Head of caudate nucleus (tissue), 42 donors: ENCODE measurements at places on chromosomes 11 and 22.
A peak's percentile ranks its signal among the peaks of the same experiment; 100 is the strongest.

DNA sequence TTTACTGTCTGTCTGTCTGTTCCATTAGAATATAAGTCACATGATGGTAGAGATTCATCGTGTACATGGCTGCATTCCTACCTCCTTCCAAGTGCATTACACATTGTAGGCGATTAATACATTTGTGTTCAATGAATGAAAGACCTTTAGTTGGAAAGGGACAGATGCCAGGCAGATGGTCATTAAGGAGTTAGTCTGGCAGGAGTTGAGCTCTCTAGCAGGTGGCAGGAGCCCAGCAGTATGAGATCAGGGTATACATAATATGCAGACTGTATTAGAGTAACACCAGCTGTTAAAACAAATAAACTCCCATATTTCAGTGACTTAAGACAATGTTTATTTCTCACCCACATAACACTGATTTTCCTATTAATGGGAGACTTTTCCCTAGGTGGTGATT is 147.7 kb upstream of the LARGE1 start:
- DNase-seq = no peak

DNA sequence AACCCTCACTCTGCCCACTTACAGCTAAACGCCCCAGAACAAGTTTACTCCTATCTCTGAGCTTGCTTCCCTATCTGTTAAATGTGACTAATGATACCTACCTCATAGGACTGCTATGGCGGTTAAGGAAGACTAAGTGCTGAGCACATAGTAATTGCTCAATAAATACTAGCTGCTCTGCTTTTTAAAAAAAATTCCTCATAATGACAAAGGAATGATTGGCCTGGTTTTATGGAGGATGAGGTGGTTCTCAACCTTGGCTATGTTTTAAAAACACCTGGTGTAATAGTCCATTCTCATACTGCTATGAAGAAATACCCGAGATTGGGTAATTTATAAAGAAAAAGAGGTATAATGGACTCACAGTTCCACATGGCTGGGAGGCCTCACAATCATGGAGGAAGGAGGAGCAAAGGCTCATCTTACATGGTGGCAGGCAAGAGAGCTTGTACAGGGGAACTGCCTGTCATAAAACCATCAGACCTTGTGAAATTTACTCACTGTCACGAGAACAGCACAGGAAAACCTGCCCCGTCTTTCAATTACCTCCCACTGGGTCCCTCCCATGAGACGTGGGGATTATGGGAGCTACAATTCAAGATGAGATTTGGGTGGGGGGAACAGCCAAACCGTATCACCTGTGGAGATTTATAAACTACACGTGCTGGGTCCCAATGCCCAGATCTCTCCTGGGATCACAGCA is 127.2 kb upstream of the SYT13 start:
- DNase-seq = no peak

GRCh38 chr22:25347752-25348102 is 128.3 kb downstream of the CRYBB2 start:
- no peak for DNase-seq

- DNase-seq = no peak
Measured at GRCh38 chr11:19432370-19433061, 191.8 kb upstream of the E2F8 start.

DNA sequence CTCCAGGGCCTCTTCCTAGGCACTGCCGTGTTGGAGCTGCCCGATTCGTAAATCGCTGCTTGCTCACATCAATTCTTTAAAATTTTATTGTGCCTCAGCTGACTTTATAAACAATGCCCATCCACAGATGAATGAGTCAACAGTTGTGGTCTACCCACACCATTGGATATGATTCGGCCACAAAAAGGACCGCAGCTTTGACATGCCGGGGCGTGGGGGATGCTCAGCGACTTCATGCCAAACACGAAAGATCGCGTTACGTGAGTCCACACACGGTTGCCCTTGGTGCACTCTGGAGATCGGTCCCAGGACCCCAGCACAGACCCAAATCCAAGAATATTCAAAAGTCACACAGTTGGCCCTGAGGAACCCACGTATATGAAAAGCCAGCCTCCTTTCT is 195.7 kb downstream of the CTTN start:
- DNase-seq = no peak

DNA sequence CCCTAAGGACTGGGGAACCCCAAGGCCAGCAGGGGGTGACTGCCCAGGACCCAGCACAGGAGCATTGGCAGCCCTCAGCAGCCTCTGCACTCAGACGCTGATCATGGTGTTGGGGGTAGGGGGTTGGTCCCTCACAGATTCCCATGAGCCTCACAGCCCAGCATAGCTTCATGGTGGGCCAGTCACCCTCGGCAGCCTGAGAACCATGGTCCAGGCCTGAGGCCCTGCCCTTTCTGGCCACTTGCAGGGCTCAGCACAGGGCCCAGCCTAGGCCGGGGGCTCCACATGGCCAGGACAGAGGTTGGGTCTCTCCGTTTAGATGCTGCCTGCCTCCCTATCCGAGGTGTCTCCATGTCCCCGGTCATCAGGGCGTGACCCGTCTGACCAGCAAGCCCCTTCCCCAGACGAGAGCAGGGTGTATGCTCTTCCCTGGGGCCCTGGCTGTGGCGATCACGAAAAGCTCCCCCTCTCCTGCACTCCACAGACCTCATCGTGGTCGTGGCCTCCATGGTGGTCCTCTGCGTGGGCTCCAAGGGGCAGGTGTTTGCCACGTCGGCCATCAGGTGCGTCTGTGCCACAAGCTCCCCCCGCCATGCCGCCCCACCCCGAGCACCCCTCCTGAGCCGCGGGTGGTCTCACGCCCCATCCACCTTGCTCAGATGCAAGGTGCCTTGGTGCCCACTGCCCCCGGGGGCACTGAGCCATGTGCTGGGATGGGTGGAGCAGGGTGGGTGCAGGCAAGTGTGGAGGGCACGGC is 126.2 kb downstream of the KCNQ1 start:
- DNase-seq = no peak

DNA sequence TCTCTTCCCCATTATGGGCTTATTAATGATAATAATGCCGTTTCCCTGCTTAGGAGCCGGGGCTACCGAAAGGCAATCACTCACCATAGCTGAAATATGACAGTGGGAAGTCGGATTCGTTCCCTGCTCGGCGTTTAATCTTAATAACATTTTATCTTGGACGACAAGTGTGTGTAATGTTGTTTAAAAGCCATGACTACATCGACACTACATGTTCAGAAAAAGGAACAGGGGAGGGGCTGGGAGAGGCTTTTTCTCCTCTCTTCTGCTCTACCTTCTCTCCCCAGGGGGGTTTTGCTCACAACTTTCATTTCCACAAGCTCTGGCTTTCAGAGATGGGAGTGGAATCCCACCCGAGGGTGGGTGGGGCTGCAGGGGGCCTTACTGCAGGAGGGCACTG is 105.5 kb downstream of the DSCAML1 start:
- no peak for DNase-seq

DNA sequence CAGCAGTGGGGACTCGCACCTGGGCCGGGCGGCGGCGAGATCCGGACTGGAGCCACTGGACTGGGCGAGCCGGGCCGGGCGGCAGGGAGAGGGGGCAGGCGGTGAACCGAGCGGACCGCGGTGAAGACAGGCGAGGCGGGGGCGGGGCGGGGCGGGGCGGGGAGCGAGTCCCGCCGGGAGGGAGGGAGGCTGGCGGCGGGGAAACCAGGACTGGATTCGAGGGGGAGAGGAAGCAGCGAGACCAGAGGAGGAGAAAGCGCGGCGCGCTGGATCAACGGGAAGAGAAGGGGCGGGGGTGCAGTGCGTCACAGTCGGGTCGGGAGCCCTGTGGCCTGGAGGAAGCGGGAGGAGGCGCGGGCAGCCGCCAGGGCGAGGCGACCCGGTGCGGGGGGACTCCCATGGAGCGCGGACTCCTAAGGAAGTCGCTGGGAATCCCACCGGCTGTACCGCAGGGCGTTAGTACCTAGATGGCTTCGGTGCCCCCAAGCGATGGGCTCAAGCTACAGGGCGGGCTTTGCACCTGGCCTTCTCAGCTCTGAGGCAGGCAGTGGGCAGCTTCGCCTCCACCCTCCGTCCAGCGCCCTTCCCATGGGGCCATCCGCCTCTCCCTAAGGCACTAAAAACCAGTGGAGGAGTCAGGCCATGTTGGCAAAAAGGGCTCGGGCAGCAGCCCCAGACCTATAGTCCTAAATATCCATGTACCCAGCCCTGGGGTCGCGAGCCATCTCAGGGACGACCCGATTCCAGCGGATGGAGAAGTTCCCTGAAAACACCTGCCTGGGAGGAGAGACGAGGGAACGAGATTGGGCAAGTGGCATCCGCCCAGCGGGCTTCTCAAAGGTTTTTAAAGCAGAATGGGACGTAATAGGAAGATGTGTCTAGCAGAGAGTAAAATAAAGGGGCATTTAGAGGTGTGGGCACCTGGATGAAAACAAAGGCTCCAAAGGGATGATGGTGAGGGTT is at the start of gene TMEM121B:
TSS of gene TMEM121B (minus strand) at position 128 of the 963 bp plus-strand sequence. CDS start 233 bp downstream, outside the sequence.
- peak; percentile 85 for DNase-seq

- DNase-seq = no peak
Measured at GRCh38 chr22:44012162-44012561, 11.9 kb upstream of the PARVB start.

DNA sequence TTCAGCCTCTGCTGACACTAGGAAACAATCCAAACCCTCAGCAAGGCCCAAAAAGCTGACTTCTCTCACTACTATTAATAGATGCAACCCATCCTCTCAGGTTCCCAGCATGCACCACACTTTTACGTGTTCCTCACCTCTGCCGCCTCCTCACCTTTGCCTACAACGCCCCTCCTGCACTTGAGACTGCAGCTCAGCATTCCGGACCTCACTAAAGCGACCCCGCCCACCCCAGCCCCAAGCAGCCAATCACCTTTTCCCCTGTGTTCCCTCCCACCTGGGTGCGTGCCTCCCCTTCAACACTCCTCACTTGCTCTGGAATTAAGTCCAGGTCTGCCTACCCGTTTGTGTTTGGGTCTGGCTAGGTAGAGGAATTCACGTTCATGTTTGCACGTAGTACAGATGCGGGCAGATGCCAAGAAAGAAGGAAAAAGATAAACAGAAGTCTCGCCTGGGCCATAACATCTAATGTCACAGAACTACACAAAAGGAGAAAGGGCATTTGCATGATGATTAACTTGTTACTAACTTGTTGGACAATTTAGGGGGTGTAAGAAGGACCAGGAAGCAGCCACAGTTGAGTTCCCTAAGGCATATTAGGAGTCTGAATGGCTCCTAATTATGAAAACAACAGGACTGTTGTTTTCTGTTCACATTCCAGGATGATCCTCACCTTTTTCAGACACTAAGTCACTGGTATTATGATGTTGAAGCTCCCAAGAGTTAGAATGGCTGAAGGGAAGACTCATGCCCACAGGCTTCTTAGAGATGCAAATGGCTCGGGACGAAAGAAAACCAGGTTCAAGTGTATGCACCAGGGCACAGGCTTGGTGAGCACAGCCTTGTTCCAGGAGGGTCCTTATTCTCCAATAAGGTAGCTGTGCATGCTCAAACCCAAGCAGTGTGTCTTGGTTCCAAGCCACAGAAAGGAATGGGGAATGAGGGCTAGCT is 102.2 kb downstream of the MICAL3 start:
- DNase-seq = peak; percentile 67

- DNase-seq = no peak
Measured at GRCh38 chr11:83140691-83141455, 16.1 kb upstream of the PCF11 start.

DNA sequence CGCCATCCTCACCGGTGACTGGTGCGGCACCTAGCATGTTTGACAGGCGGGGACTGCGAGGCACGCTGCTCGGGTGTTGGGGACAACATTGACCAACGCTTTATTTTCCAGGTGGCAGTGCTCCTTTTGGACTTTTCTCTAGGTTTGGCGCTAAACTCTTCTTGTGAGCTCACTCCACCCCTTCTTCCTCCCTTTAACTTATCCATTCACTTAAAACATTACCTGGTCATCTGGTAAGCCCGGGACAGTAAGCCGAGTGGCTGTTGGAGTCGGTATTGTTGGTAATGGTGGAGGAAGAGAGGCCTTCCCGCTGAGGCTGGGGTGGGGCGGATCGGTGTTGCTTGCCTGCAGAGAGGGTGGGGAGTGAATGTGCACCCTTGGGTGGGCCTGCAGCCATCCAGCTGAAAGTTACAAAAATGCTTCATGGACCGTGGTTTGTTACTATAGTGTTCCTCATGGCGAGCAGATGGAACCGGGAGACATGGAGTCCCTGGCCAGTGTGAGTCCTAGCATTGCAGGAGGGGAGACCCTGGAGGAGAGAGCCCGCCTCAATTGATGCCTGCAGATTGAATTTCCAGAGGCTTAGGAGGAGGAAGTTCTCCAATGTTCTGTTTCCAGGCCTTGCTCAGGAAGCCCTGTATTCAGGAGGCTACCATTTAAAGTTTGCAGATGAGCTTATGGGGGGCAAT is 1.1 kb downstream of the NEAT1 start:
- no peak for DNase-seq

DNA sequence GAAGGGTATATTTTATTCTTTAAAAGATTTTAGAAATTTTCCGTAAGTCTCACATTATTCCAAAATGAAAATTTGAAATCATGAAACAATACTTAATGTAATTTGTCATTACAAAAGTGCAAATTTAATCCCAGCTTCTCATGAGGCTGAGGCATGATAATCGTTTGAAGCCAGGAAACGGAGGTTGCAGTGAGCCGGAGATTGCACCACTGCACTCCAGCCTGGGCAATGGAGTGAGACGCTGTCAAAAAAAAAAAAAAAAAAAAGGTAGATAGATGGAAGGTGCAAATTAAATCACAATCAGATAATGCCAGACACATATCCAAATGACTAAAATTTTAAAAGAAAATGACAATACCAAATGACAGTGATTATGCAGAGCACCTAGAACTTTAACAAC is 644.2 kb downstream of the FAM181B start:
- DNase-seq = no peak

GRCh38 chr11:107547961-107548360 is 17.6 kb downstream of the ALKBH8 start:
- no peak for DNase-seq

DNA sequence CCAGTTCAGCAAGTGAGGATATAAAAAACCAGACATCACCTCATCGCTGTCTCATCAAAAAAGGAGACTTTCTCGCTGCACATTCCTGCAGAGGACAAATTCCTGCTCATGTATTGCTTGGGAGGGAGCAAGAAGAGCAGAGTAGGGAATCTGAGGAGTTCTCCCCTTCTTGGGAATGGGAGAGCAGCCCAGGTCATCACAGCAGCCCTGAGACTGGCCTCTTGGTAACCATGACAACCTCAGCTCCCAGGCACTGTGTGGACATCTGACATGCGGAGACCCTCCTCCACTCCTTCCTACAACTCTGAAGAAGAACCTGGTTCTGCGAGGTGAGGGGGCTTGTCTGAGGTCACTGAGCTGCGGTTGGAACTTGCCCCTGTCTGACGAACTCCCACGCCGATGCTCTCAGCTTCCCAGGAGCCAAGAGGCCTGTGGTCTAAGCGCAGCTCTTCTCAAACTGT is 17.9 kb downstream of the RFPL1 start:
- DNase-seq = no peak

GRCh38 chr11:35609656-35610055 is 8.6 kb upstream of the FJX1 start:
- DNase-seq = no peak

- no peak for DNase-seq
Measured at GRCh38 chr11:60948250-60948649, 3.7 kb downstream of the SLC15A3 start.

GRCh38 chr11:17991783-17992433 is 20.9 kb downstream of the SERGEF start:
- peak; percentile 23 for DNase-seq
